ENCODE measurements at places on chromosomes 6 and 20. TPM values are rescaled to one million over a fixed set of nuclear protein-coding genes. Genes with fewer than 3 reads are reported as not detected.
A peak's percentile ranks its signal among the peaks of the same experiment; 100 is the strongest.

- DNase-seq = no peak
- no peaks in the 10 kb centered on the region for H3K36me3 ChIP-seq
- no peak overlapping the region for H3K4me3 ChIP-seq
- no peaks in the 10 kb centered on the region for H3K4me1 ChIP-seq
Measured at GRCh38 chr6:39952167-39952566, 17.9 kb upstream of the MOCS1 start.

DNA sequence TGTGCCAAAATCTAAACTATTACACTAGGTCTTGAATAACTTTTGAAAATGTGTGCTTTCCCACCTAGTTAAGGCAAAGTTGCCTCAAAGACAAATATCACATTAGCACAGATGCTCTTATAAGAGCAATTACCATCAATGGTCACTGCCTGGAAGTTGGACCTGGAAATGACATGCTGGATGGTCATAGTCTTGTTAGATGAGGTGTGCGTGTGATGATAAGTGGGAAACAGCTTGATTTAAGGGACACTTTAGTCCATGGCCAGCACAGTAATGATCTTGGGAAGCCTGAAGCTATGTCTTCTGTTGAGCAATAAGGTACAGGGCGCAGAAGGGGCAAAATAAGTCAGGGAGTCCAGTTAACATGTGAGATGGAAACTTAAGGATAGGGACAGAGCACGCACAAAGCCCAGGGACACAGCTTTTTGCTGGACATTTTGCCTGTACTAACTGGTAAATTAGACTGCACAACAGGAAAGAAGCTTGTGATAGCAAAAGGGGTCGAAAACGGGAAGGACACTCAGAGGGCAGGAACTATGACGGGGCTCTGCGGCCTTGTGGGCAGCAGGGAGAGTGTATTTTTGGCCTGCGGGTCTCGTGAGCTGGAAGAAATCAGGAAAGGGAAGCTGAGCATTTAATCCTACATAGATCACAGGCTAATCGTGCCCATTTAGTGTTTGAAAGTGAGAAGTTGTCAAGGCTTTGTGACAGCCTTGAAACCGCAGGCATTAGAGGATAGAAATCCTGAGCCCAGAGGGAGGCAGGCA lies 66.7 kb upstream of the BMP2 start:
- DNase-seq = no peak
- no peak overlapping the region for H3K27ac ChIP-seq
- H3K4me3 ChIP-seq = no peak overlapping the region

- H3K4me3 ChIP-seq = no peak overlapping the region
- no peak for DNase-seq
- no peaks in the 10 kb centered on the region for H3K4me1 ChIP-seq
- no peaks in the 10 kb centered on the region for H3K36me3 ChIP-seq
- peaks cover 2% of the 10 kb centered on the region for H3K27me3 ChIP-seq
- H3K27ac ChIP-seq = no peak overlapping the region
Measured at GRCh38 chr6:80060774-80061173, 45.7 kb upstream of the BCKDHB start.

The MOCS1 gene
- 1.7 TPM for total RNA-seq

- no peaks in the 10 kb centered on the region for H3K27me3 ChIP-seq
- peaks cover 84% of the 10 kb centered on the region for H3K4me1 ChIP-seq
- H3K27ac ChIP-seq = peak overlapping the region; percentile 75
- DNase-seq = no peak
Measured at GRCh38 chr6:143543435-143543834, 31.9 kb upstream of the FUCA2 start.

The STX11 gene
- total RNA-seq = 14.5 TPM

The NMBR gene
- total RNA-seq = not detected
